ENCODE measurements at places on chromosomes 6 and 20. TPM values are rescaled to one million over a fixed set of nuclear protein-coding genes. Genes with fewer than 3 reads are reported as not detected.

The YTHDF1 gene
- 18.6 TPM for total RNA-seq

GRCh38 chr6:89050155-89050554, 30.4 kb upstream of the PNRC1 start:
- DNase-seq: no peak

The ALDH8A1 gene
- 0.42 TPM for total RNA-seq

DNA sequence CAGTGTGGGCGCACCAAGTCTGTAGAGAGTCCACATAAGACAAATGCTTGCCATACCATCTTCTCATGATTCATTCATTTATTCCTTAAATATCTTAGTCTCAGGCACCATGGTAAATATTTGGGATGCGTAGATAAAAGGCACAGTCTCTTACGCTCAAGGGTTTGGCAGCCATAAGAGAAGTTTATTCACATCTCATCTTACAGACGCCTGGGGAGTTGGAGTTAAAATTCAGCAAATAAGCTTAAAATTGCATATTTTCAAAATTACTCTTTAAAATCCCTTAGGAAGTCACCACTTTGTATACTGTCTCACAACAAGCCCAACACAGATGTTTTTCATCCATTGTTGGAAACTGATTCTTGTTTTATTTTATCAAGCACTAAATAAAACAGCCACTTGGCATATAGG, 363.3 kb downstream of the KIF16B start:
- no peak for DNase-seq

GRCh38 chr20:63740627-63741353, 1.2 kb downstream of the SLC2A4RG start:
- DNase-seq: no peak

The SLC52A3 gene
- total RNA-seq: 0.05 TPM

The DEF6 gene
- total RNA-seq: 75.7 TPM

GRCh38 chr6:33699131-33699530, 12.4 kb downstream of the UQCC2 start:
- DNase-seq: no peak

The PDYN gene
- total RNA-seq: 0.33 TPM

GRCh38 chr6:11271228-11272020, 39.0 kb upstream of the NEDD9 start:
- no peak for DNase-seq

GRCh38 chr20:3702611-3703391, 9.6 kb downstream of the SIGLEC1 start:
- no peak for DNase-seq
